Esophagus squamous epithelium (tissue), 5 donors: ENCODE measurements at places on chromosomes 5 and 9. TPM values are rescaled to one million over a fixed set of nuclear protein-coding genes. Genes with fewer than 3 reads are reported as not detected.
A peak's percentile ranks its signal among the peaks of the same experiment; 100 is the strongest.

Gene KCNIP1
- not detected for total RNA-seq

Gene TAF11L5
- not detected for total RNA-seq

Gene MEIKIN
- total RNA-seq, result not detected

Gene SFXN1
- total RNA-seq, result 81.7 TPM

Gene PCDHA7
- not detected for total RNA-seq

Gene ZDHHC11B
- 0.44 TPM for total RNA-seq

Gene CDC25C
- total RNA-seq, result 0.80 TPM

DNA sequence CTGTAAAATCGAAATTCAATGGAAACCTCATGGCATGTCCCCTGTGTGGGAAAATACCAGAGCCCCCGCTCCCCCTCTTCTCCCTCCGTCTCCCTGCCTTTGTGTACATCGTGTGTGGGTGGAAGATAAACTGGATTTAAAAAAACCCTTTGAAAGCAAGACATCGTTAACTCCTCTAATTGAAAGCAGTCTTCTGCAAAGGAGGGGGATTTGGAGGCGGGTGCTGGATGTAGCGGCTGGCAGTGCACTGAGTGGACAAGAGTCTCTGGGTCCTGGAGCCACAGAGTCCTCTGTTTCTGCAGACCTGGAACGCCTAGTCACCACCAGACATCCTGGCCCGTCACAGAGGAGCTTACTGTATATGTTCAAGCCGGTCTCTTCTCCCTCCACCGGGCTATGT is 169.4 kb downstream of the PAPPA start:
- no peak for DNase-seq

GRCh38 chr9:137429974-137430722 is 7.0 kb downstream of the NOXA1 start:
- DNase-seq, result no peak

- no peak for DNase-seq
These were observed 539.8 kb upstream of the ZNF608 start for GRCh38 chr5:125286271-125286670.

DNA sequence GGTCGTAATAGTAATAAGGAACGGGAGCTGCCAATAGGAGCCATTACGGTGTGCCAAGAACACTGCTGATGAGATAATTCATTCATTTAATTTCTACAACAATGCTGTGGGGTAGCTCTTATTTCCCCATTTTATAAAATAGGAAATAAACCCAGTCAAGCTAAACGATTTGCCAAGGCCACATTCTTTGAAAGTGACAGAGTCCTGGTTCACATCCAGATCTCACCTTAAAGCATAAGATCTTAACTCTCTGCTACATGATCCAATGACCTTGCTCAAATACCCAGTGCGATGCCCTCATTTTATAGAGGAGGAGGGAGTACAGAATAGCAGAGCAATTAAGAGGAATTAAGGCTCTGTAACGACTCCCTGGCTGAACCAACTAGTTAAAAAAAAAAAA is 5.0 kb downstream of the PDE6A start:
- DNase-seq, result no peak

DNA sequence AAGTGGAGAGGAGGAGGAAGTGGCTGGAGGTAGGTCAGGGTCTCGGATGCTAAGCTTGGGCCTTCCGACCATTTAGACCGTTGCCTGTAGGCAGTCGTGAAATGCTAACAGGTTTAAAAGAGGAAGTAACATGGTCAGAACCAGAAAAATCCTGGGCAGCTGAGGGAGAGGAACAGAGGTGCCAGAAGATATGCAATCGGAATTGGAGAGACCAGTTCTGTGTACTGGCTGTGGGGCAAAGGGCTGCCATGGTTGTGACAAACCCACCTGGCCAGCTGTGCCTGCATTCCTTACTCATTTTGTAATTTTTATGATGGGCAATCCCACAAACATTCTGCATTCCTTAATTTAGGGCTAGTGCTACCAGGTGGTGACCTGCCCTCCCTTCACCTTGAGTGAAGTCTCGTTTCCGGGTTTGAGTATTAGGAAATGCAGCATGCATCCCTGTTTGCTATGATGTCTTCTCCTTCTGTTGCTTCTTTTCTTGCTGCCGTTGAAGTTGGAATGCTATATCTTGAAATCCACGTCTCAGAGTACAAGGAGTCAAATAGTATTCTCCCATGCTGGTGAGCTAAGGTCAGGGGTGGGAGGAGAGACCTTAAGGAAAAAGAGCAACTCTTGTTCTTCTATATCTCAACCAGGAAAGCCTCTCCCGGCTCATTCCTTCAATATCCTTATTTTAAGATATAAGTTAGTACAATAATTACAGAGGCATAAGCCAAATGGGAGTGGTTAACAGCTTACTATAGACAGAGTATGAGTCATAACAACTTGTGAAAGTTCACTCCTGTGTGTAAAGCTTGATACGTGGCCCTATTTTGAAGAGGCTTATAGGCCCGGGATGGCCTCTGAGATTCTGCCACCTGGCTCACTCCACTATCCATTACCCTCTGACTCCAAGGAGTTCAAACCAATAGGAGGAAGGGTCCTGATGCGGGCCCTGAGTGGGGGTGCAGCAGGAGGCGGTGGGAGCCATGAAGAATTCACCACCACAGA is 37.0 kb downstream of the B4GALT1 start:
- DNase-seq, result no peak

GRCh38 chr5:115097236-115097635 is 72.5 kb downstream of the TRIM36 start:
- no peak for DNase-seq

GRCh38 chr9:20208226-20208625 is 414.1 kb downstream of the MLLT3 start:
- no peak for DNase-seq

GRCh38 chr9:114291064-114291474 is 31.8 kb upstream of the ORM1 start:
- peak; percentile 11 for DNase-seq

GRCh38 chr9:14935964-14936363 is 25.7 kb upstream of the FREM1 start:
- no peak for DNase-seq

- no peak for DNase-seq
These were observed 7.9 kb downstream of the SLC6A3 start for GRCh38 chr5:1437226-1437829.

DNA sequence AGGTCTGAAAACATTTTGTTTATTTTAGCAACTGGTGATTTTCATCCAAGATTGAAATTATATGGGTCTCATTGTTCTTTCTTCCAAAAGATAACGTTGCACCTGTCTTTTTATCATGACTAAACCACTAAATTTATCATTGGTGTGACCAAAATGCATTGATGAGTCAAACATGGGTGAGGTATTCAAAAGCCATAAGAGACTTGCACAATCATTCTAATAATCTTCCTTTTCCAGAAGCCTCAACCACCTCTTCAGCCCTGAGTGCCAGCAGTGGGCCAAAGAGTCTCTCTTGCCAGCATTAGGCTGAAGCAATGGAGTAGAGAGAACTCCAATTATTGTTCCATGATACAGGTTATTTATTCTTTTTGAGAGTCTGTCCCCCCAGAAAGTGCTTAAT is 198.9 kb downstream of the LURAP1L start:
- no peak for DNase-seq

DNA sequence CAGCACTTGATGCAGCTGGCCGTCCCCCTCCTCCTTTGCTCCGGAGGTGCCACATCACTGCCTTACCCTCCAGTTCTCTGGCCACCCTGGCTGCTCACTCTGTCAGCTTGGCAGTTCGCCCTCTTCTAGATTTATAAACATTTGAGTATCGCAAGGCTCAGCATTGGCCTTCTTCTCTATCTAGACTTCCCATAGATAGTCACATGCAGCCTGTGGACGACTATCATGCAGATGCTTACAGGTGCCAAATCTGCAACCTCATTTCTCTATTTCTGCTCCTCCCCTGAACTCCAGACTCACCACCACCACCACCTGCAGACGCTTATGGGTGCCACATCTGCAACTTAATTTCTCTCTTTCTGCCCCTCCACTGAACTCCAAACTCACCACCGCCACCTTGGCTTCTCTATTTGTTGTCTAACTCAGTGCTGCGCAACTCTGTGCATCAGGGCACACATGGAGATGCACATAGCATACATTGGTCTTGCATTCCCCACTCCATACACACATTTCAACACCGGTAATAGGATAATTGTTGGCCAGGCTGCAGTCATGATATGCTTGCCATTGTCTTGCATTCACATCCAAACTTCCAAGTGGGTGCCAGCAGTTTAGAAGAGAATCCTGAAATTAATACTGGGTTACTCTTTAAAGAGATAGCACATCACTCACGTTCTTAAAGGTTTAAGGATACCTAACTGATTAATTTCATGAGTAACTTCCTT is 1.9 kb upstream of the DAP start:
- no peak for DNase-seq

GRCh38 chr9:128082151-128082550 is 14.1 kb downstream of the SLC25A25 start:
- DNase-seq, result no peak

GRCh38 chr5:54851449-54851848 is 133.9 kb downstream of the ESM1 start:
- DNase-seq, result no peak

- DNase-seq, result no peak
These were observed 8.8 kb upstream of the DUSP1 start for GRCh38 chr5:172779691-172780341.
